ENCODE measurements at places on chromosomes 5 and 9.

- DNase-seq = no peak
Measured at GRCh38 chr9:14298601-14299022, 15.3 kb downstream of the NFIB start.

DNA sequence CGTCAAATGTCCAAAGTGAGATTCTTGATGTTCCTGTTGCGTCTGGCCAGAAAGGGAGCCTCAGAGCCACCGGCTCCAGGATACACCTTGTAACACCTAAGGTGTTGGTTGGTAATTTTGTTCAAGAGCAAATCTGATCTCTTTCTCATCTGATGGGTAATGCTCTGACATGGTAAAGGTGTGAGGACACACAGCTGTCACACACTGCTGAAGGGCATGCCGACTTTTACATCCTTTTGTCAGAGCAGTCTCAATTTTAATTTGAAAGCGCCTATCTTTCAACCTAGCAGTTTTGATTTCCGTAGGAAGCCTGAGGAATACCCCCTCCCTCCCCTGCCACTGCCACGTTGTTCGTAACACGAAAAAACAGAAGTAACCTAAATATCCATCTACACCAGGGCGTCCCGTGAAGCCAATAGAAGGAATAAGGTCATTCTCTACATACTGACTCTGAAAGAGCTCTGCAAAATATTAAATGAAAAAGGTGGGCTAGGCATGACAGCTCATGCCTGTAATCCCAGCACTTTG is 57.4 kb downstream of the TSTD2 start:
- DNase-seq = no peak

DNA sequence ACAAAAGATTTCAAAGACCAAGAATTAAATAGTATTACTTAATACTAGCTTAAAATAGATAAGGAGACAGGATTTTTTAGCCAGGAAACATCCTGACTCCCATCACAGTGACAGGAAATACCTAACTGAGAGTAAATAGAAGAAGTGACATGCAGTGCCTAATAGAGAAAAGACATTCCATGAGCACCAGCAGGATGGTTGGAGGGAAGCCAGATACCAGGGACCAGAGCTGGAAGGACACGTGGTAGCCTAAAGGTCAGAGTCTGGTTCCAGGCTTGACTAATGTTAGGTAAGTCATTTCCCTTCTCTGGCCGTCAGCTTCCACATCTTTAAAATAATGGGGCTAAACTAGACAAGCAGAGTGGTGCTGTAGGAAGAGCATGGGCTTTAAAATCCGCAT is 41.6 kb downstream of the CDK5RAP2 start:
- no peak for DNase-seq

DNA sequence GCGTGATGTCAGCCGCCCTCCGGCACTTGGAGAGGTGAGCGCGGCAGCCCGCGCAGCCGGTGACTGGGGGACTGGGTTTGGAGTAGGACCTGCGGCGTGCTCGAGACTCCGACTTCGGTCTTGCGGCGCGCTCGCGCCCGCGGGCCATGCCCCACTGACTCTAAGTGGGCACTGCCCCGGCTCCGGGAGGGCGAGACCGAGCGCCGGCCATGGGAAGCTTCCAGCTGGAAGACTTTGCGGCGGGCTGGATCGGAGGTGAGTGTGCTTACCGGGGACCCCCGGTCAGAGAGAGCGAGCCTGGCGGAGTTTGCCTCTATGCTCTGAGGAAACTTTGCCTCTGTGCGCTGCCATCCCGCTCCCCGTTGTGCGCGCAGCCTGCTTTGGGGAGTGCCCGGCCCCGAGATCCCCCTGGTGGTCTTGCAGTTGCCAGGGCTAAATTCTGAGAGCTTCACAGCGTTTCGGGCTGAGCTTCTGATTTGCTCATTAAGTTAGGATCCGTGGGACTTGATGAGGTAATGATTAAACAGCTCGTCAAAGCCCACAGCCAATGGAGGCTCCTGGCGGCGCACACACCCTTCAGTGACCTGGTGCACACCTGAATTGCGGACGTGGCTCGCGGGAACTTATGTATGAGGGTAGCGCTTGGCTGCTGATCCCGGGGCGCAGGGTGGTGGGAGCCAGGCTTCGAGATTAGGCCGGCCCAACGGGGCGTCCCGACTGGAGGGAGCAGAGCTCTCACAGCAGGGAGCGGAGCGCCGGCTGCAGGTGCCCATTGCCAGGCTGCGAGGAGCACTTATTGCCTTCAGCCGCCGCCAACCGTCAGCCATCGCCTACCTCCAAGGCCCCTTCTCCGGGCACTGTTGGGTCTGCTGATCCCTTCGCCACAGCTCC is at the start of gene SLC25A48:
SLC25A48 (plus strand) TSS at position 25 of the 891 bp plus-strand sequence; CDS start at position 210, 185 bp downstream.
- peak; percentile 40 for DNase-seq

DNA sequence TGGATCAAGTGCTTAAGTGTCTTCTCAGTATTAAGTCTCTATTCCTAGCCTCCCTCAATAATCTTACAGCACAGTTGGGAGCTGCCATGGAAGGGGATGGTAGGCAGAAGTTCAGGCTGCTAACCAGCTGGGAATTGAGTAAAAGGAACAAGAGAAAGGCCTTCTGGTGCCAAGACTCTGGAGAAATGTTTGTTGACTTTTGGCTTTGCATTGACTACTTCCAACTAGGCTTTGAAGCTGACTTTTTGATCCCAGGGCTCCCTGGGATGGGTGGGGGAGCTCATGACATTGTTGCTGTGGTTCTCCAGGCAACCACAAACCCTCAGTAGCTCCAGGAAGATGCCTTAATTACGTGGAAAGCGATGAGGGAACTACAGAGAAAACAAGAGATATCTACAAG is 85.2 kb upstream of the HTR4 start:
- DNase-seq = no peak

All from GM06990 (cell line).